ENCODE measurements at places on chromosomes 1 and 21.
A peak's percentile ranks its signal among the peaks of the same experiment; 100 is the strongest.

- peak; percentile 93 for DNase-seq
Measured at GRCh38 chr1:204408074-204408507, 3.5 kb downstream of the PPP1R15B start.

DNA sequence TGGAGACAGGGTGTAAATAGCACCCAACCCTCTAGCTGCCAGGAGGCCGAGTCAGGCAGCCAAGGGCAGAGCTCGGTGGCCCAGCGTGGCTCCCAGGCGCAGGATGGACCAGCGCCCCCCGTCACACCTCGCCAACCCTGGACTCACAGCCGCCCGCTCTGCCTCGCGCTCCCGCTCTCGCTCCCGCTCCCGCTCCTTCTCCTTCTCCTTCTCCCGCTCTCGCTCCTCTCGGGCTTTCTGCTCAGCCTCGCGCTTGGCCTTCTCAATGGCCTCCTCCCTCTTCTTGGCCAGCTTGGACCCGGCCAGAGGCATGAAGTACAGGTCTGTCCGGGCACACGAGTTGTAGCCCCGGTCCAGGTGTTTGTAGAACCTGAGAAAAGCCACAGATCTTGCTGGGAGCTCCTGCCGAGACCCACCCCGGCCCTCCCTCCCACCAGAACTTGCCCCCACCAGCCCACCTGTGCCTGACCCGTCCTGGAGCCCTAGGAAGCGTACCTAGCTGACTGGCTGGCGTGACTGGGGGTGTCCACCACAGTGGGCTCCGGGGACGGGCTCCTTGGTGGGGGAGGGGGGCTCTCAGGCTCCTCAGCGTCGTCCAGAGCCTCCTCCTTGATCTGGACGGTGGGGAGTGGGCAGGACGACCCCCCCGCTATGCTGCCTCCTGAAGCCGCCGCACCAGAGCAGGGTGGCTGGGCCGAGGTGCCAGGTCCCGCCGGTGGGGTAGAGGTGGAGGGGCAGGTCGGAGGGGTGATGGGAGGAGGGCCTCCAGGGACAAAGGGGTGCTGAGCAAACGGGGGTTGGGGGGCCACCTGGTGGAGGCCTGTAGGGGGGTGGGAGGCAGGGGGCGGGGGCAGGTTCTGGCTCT is 41.9 kb downstream of the SLC45A1 start:
- no peak for DNase-seq

DNA sequence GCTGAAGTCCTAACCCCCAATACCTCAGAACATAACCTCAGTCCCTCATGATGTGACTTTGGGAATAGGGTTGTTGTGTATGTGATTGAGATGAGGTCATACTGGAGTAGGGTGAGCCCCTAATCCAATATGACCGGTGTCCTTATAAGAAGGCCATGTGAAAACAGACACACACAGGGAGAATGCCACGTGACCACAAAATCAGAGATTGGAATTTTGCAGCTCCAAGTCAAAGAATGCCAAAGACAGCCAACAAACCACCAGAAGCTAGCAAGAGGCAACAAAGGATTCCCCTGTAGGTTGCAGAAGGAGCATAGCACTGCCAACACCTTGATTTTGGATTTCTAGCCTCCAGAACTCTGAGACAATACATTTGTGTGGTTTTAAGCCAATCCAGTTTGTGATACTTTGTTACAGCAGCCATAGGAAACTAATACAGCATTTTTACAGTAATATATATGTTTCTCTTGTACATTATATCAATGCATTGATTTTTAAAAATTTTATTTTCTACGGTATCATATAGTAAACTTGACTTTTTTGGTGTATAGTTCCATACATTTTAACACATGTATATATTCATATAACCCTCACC is 5.4 kb downstream of the ZSWIM5 start:
- no peak for DNase-seq

GRCh38 chr1:201711811-201712210 is 117.1 kb upstream of the IPO9 start:
- DNase-seq = peak; percentile 86

DNA sequence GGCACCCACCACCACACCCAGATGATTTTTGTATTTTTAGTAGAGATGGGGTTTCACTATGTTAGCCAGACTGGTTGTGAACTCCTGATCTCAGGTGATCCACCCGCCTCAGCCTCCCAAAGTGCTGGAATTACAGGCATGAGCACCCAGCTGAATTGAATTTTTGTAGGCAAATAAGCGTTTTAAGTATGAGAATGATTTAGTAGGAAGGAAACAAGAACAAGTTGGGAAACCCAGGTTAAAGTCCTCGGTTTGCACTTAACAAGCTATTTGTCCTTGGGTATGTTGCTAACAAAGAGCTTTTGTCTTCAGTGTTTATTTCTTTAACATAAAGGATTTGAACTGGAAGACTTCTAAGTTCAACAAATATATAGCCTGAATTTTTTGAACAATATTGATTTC is 23.9 kb downstream of the BTF3L4 start:
- DNase-seq = no peak

GRCh38 chr1:200670242-200671118 is 773 bp upstream of the DDX59 start:
- DNase-seq = no peak
